Mammary microvascular endothelial cell (primary cell): ENCODE measurements at places on chromosomes 5 and 9. TPM values are rescaled to one million over a fixed set of nuclear protein-coding genes. Genes with fewer than 3 reads are reported as not detected.

HTR1A gene
- not detected in 2 replicates for total RNA-seq

ARL14EPL gene
- 0.07 and 0.15 TPM in 2 replicates for total RNA-seq

FOXD4L5 gene
- total RNA-seq: not detected in 2 replicates

THOC3 gene
- 88.9 and 90.4 TPM in 2 replicates for total RNA-seq

CDC25C gene
- 9.4 and 14.9 TPM in 2 replicates for total RNA-seq

THG1L gene
- total RNA-seq: 7.9 and 8.7 TPM in 2 replicates

SLIT3 gene
- under 0.01 and 0.10 TPM in 2 replicates for total RNA-seq

SLC12A7 gene
- 19.8 and 27.1 TPM in 2 replicates for total RNA-seq
